Stimulated activated CD4-positive, alpha-beta T cell treated with anti-CD3 and anti-CD28 coated beads, Interleukin-2, amount 100 ng/mL, for 48 hours (primary cell): ENCODE measurements at places on chromosomes 6 and 20.

DNA sequence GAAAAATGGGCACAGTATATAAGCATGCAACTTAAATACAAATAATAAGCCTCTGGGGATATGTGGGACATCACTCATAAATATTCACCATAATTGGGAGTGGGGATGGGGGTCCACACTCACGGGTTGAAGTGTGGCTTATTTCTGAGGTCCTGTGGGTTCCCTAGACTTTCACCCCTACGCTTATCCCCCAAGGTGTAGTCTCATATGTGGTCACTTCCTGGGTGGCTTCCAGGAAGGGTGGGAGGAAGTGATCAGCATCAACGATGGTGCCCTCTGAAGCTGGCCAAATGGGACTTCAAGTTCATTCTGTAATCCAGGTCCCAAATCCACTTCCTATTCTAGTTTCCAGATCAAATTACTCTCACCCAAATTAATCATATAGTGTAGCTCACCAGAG lies 59.5 kb downstream of the GNAS start:
- DNase-seq: no peak

- no peak for DNase-seq
These were observed 132.3 kb downstream of the PFDN4 start for GRCh38 chr20:54340206-54340605.

GRCh38 chr6:5855787-5856470 lies 150.8 kb downstream of the NRN1 start:
- no peak for DNase-seq

DNA sequence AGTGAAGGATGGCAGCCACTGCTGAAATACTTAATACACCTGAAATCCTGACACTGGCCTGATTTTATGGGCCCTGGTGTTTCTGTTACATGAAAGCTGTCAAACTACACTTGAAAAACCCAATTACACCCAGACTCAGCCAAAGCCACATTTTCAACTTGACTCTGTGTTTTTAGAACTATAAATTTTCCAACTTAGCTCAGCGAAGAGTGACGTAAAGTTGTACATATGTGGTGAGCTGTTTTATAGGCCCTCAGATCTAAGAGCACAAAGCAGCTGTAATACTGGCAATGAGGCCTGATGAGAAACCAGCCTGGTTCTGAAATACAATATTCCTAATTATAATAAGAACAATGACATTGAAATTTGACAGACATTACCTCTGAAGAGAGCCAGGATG lies 18.6 kb downstream of the SCML4 start:
- DNase-seq: no peak

DNA sequence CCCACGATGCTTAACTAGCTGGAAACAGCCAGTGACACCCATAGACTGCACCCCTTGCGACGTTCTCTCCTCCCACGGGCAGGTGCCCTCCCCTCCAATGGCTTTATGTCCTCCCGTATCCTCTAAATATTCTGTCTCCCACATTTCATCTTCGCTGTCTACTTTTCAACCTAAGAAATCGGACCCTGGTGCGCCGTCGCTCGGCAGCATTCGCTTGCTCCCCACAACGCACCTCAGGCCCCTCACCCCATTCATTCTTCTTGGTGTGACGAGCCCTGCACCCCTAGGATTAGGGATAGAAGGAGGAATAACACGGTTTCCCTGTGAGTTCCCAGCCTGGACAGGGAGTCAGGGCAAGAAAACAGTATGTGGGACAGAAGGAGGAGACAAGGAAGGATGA lies 74.3 kb upstream of the FOXQ1 start:
- no peak for DNase-seq

DNA sequence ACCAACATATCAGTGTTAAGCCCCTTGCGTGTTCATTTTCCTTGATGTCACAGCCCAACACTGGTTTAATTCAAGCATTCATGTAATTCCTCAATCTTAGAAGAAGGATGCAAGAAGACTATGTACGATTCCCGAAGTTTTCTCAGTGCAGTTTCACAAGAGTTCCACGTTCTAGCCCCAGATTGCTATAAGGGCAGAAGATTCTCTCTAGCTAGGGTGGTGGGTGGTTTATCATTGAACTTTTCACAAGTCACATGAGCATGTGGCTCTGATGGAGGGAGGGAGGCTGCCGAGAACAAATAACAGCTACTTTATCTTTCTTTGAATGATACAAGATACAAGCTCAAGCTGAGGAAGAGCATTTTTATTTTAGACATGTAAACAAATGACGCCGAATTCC lies 71.9 kb upstream of the NHSL1 start:
- no peak for DNase-seq

GRCh38 chr6:6471276-6471675 lies 117.2 kb upstream of the LY86 start:
- no peak for DNase-seq

- no peak for DNase-seq
These were observed 11.8 kb downstream of the TNXB start for GRCh38 chr6:32097364-32097763.

- no peak for DNase-seq
These were observed 103.6 kb downstream of the CDYL start for GRCh38 chr6:4879741-4880275.

DNA sequence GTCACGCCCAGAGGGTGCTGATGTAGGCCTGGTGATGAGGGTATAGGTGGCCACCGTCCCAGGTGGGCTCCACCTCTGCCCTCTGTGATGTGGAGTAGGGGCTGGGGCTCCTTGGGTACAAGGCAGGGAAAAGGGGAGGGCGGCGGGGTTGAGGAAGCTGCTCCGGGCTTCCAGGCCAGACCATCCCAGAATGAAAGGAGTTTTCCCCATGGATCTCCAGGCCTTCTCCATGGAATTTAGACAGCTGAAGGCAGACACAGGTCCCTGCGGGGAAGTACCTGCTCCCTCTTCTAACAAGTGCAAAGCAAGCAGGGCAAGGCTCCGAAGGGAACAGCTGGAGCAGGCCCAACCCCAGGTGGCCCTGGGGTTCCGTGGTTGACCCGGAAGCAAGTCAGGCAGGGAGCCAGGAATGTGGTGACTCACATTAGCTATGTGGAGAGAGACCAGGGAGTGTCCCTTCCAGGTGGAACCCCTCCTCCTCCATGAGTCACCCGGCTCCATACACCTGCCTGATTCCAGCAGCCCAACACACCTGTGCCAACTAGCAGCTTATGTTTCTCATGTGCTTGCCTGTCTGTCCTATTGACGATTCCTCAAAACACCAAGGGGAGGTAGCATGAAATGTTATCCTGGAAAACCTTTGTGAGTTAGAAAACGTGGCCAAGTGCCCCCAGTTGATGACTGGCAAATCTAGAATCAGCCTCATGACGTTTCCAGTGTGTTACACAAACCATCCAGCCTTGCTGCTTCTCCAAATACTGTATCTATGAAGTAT lies 59.7 kb upstream of the SNX9 start:
- DNase-seq: no peak

DNA sequence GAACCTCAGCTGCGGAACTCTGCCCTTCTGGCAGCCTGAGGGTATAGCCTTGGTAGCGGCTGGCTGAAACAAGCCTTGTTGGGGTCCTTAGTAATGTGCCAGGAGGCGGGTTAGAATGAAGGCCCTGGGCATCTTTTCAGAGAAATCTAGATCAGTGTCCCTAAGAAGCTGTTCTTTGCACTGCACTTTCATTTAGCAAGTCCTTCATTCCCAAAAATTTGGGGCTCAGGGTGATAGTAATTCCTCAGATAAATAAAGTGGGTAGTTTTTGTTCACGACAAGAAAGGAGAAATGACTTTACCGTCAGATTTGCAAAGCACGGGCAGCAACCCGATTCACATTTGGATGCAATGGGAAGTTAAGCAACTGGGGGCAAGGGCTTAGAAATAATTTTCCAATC lies 3.2 kb downstream of the INSM1 start:
- no peak for DNase-seq

- DNase-seq: no peak
These were observed 1515.1 kb downstream of the HACE1 start for GRCh38 chr6:103344554-103345163.

DNA sequence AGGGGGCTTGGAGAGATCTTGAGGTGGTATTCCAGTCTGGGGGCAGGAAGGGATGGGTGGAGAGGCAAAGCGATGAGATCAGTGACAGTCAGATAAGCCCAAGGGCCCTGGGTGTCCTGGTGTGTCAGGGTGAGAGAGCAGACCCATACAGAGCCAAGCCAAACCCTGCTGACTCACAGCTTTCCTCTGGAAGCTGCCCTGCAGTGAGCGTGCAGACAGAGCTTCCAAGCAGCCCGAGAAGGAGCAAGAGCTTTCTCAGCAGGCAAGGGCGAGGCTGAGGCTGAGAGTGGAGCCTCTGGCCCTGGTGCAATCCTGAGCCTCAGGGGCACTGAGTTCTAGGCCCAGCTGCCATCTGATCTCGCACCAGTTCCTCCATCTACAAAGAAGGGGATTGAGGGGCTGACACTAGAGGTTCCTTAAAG lies 91.1 kb upstream of the HIVEP1 start:
- no peak for DNase-seq

GRCh38 chr6:11538052-11538818 lies 686 bp downstream of the TMEM170B start:
- DNase-seq: peak; percentile 15

DNA sequence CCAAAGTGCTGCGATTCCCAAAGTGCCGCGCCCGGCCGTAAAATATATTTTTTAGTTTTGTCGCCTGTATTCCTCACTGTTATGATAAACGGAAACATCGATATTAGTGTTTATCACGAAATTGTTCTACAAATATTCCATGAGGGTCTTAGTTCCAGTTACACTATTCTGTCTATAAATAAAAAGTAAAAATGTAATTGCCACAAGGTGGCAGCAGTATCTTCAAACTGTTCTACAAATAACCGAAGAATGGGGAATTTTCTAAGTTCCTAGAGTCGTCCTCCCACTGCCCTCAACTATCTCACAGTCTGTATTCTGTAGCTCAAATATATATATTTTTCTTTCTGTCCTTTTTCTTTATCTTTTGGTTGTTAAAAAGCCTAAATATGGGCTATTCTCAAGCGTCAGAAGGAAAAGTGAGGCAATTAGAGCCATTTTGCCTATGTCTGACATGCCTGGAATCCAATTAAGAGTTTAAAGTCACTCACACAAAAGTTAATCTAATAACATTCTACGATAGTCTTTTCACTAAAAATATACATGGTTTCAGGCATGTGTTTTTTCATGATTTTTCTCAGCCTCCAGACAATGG lies 14.2 kb upstream of the FAM162B start:
- DNase-seq: no peak

- DNase-seq: no peak
These were observed 336.3 kb downstream of the TFAP2A start for GRCh38 chr6:10078581-10078980.

DNA sequence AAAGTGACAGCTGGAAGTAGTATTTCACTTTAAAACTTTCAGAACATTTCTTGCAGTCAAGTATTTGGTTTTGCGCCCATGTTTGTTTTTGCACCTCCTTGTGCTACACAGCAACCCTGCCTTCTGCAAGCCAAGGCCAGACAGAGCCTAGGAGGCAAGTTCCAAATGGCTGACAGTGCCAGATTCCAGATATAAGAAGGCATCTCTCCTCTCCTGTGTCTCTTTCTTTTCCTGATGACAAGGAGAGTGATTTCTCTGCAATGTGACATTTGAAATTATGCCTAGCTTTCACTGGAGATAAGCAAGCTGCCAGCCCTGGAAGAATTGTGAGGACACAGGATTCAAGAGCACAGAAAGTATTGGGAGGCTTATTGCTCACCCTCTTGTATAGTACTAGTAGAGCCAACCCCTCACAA lies 149.1 kb upstream of the TENT5A start:
- no peak for DNase-seq

DNA sequence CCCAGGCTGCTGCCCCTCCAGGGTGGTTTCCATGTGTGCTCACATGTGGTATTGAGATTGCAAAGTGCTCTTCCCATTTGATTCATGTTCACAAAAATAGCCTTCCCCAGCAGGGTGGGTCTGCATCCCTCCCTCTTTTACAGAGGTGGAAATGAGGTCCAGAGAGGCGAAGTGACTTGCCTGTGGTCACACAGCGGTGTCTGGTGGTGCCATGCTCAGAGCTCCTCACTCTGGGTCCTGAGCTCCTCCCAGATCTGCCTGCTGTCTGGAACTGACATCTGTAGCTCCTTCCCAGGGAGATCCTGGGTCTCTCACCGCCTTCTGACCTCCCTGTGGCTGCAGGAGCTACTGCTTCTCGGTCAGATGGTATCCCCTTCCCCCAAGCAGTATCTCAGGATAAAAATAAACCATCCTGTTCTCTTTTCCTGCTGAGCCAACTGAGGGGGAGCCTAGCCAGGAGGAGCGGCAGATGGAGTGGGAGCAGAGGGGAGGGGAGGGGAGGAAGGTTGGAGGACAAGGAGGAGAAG lies 11.9 kb downstream of the CD40 start:
- no peak for DNase-seq

DNA sequence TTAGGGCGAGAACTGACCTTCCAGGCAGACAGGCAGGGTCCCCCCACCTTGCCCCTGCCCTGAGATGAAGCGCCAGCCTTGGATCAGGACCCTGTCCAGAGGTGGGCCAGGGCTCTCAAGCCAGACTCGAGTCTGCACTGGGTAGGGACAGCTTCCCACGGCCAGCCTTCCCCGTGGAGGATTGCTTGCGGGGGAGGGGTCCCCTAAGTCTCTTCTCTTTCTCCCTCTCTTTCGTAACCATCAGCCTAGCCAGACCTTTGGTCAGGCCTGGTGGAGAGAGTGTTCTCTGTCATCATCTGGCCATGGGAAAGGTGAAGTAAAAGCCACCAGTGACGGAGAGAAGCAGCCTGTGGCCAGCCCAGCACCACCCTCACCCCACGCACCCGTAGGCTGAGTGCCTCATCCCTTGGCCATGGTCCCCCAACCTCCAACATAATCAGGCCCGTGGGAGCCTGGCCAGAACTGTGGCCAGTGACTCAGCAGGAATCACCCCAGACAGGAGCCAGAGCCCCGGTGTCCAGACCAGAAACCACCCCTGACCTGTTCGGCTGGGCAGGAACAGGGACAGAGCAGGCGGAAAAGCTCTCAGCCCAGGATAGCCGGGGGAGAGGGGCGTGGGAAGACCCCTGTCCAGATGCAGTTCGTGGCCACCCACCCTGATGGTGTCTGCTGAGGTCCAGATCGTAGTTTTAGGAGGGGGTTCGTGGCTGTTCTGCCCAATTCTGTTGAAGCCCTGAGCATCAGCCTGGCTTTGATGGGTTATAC lies 47.1 kb downstream of the SNAI1 start:
- no peak for DNase-seq

DNA sequence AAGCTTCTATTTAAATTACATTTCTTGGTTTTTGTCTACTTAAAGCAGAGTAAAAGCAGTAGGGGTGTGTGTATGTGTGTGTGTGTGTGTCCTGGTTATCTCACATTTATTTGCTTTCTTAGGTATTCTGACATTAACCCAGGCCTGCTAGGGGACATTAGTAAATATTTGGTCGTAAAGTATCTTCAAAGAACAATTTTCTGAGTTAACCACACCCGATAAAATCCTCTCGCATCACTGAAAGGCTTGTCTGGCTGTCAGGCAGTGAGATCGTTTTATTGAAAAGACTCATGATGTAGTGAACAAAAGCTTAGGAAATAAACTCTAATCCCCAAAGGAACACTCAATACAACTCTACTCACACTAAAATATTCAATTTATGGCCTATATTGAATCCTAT lies 77.9 kb downstream of the ZNF217 start:
- DNase-seq: no peak

- no peak for DNase-seq
These were observed 5.1 kb upstream of the MDFI start for GRCh38 chr6:41633056-41633634.

GRCh38 chr20:58711266-58712051 lies 18.9 kb downstream of the NPEPL1 start:
- no peak for DNase-seq
